Suppressor macrophage treated with lipopolysaccharide for 1 hour (primary cell): ENCODE measurements at places on chromosomes 2 and 18.

DNA sequence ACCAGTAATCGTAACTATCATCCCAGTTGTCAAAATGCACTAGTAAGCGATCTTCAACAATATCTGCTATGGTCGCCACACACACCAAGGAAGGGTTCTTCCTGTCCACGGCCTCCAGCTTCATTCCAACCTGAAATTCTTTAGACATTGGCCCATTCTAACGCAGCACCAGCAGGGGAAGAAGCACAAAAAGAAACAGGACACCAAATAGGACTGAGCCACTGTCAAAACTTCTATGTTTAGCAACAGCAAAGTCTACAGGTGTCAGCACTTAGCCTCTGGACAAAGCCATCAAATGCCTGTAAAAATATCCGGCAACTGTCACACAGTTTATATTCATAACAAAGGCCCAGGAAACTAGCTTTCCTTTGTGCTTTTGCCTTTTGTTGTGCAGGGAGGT lies 175.0 kb downstream of the L3MBTL4 start:
- DNase-seq: no peak

- DNase-seq: no peak
Observed at GRCh38 chr18:36375118-36375517, 77.6 kb downstream of the FHOD3 start.

DNA sequence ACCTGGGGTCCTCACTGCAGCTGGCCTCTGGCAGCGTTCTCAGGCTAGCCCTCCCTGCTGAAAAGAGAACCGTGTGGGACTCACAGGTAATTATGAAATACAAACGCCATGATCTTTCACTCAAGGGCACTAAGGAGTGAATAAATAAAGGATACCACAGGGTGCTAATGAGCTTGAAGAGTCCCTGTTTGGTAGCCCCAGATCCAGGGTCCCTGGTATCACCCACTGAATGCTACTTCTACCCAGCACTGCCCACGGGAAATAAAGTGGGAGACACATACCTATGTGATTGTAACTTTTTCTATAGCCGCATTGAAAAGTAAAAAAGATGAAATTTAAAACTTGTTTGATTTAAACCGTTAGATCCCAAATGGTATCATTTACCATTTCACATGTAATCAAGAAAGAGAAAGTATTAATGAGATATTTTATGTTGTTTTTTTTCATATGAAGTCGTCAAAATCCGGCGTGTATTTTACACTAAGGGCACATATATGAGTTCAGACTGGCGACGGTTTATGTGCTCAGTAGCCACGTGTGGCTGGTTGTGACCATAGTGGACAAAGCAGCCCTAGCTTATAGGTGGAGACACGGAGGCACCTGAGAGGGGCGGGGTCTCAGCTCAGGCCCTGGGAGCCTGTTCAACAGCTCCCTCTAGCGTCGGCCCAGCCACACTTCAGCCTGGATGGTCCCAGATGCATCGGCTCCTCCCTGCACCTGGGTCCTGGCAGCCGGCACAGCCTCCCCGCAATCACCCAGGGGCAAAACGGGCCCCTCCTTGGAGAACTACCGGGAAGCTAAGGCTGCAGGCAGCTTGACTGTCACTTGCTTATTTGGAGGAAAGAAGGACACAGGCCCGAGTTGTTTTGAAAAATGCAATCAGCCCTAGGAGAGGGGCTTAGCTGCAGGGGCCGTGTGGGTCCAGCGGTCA lies 39.2 kb downstream of the ODC1 start:
- peak; percentile 78 for DNase-seq

- peak; percentile 93 for DNase-seq
Observed at GRCh38 chr2:42722320-42723190, 41.4 kb downstream of the OXER1 start.
